Thyroid gland (tissue), 4 donors: ENCODE measurements at places on chromosomes 6 and 20.

DNA sequence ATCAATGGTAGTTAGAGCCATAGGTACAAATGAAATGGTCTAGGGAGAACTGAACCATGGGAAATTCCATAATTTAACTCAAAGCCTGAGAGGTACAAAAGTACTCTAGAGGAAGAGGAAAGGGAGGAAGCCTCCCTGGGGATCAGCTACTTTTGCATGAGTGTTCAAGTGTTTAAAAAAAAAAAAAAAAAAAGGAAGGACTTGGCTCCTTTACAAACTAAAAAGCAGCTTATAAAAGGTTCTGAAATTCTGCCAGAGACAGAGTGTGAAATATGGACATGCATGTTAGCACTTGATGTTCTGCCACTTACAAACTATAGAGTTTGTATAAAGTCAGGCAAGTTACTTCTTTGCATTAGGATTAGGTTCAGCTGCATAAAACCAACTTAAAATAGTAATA is 290.0 kb downstream of the TBC1D7 start:
- no peak for DNase-seq

- DNase-seq: no peak
Observed at GRCh38 chr6:125174626-125175025, 21.1 kb downstream of the TPD52L1 start.

- DNase-seq: peak; percentile 61
Observed at GRCh38 chr20:645318-646106, 7.5 kb downstream of the SRXN1 start.

GRCh38 chr20:52454660-52455059 is 263.1 kb upstream of the ZFP64 start:
- no peak for DNase-seq

- DNase-seq: no peak
Observed at GRCh38 chr6:38212579-38212978, 393.1 kb downstream of the ZFAND3 start.

DNA sequence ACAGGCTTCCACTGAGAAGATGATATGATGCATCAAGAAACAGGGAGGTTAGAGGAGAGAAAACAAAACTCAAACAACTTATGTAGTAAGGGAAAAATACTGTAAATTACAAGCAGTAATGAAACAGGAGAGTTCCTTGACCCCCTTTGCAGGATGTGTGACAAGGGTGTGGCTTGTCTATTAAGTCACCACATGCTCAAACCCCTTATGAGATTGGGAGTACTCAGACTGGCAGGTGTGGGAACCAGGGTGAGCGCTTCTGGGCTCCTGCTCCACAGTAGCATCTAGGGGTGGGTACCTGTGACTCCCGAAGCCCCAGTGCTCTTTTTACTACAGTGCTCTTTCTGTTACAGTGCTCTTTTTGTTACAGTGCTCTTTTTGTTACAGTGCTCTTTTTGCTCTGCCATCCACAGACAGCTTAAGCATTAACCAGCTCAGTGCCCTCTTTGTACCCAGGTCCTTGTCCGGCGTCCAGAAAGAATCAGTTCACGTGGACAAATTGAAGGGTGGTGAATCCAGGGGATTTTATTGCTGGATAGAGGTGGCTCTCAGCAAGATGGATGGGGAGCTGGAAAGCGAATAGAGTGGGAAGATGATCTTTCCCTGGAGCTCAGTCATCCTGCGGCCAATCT is 28.7 kb downstream of the OLIG3 start:
- no peak for DNase-seq
